ENCODE measurements at places on chromosomes 2 and 18. TPM values are rescaled to one million over a fixed set of nuclear protein-coding genes. Genes with fewer than 3 reads are reported as not detected.

The DYNC1I2 gene
- 32.4 TPM for total RNA-seq

GRCh38 chr2:157246765-157247407, 10.6 kb upstream of the GALNT5 start:
- DNase-seq, result peak; percentile 47

DNA sequence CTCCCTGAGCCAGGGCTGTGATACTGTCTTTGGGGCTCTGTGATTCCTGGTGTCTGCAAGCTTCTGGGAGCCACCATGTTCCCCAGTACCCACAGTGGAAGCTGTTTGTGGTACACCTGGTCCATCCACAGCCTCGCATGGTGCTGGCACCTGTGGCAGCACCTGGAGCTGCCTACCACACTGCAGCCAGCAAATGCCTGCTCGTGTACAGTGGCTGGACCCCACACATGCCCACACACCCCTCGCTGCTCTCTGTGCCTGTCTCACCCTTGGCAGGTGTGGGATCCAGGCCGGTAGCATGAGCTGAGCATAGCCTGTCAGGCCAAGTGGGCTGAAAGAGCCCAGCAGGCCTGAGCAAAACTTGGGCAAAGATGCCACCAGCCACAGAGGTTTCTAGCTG, 41.8 kb upstream of the CSRNP3 start:
- no peak for DNase-seq

DNA sequence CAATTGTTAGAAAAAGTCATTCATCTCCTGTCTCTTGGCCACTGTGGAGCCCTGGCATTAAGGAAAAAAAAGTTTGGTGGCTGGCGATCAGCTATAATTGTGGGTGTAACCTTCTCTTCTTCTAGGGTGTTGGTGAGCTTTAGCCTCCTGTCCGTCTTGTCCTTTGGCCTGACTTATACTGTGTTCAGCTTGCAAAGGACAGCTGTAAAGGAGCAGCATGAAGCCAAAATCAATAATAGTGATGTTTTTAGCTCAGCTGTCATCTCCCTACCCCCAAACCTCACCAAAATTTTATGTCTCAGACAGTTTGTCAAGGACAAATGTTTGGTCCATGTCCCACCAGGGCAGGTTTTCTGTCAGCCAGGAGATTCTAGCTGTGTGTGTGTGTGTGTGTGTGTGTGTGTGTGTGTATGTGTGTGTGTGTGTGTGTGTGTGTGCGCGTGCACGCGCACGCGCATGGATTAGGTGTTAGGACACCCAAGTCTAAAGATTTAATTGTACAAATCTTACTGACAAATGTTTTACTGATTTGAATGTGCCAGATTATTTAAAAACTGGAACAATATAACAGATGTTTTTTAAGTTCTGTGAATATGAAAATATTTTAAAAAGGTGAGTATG, 109.2 kb downstream of the PTPRM start:
- DNase-seq, result no peak

DNA sequence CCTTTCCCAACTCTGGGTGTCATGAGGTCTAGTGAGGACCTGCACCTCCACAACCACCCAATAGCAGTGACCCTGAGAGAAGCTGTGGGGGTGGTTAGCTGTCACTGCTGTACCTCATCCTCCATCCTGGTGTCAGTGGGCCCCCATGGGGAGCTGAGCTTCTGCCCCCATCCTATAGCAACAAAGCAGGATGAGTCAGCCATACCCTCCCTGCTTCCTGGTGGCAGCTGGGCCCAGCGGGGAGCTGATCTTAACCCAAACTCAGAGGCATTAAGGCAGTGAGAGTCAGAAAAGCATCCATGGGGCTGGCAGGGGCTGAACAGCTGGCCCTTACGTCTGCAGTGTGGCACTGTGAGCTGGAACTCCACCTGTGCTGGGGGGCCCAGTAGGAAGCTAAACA, 247.8 kb upstream of the HDAC4 start:
- no peak for DNase-seq

DNA sequence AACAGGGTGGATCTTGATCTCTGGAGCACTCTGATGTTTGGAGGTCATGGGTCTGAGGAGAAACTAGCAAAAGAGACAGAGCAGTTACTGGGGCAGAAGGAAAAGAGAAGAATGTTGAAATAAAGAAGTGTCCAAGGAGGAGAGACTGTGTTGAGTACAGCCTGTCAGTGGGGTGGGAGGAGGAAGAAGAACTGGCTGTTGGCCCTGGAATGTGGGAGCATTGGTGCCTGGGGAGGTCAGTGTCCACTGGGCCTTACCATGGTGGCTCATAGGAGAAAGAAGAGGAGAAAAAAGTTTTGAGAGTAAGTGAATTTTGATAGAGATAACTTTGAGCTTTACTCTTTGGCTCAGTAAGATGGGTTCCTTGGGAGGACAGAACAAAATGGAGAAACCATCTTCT, 499.0 kb downstream of the TXNL1 start:
- no peak for DNase-seq

The CHPF gene
- total RNA-seq, result 70.1 TPM

The AMER3 gene
- not detected for total RNA-seq

- DNase-seq, result peak; percentile 62
Measured at GRCh38 chr2:8633735-8634313, 48.0 kb upstream of the ID2 start.

The LCT gene
- not detected for total RNA-seq

GRCh38 chr18:12791610-12792009, 88.8 kb downstream of the PSMG2 start:
- no peak for DNase-seq

- DNase-seq, result no peak
Measured at GRCh38 chr2:63652652-63652985, 63.9 kb downstream of the MDH1 start.

The CXCR2 gene
- not detected for total RNA-seq

- DNase-seq, result no peak
Measured at GRCh38 chr2:178088774-178089270, 16.2 kb upstream of the PDE11A start.

The ATOH8 gene
- total RNA-seq, result 2.3 TPM

The SAP130 gene
- 10.5 TPM for total RNA-seq

DNA sequence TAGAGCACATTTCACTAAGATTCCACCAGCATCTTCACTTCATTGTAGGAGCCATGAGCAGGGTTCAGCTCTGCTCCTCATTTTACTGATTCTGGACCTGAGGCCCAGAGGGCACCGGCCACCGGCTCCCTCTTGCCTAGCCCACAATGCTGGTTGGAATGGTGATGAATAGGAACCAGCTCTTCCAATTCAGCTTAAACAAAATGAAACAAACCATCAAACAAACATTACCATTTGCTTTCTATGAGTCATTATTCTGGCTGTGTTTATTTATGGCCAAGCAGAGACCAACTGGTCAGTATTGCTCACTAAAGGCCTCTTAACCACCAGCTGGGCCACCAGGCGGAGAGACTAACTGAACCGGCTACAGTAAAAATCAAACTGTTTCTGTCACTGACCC, 176.7 kb downstream of the MTX2 start:
- no peak for DNase-seq

DNA sequence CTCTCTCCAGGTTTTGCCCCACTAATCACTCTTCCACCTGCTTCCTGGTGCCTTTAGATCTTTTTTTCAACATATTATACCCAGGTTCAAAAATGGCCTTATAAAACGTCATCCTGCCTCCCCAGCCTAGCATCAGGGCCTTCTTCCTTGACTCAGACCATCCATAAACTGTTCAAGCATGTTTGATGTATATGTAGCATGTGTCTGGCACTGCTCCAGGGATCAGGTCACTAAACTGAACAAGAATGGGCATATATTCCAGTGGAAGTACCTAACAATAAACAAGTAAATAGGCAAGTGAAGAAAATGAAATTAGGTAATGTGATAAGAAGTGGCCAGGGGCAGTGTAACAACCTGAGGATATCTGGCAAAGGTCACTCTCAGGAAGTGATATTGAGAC, 141.2 kb downstream of the TRIB2 start:
- DNase-seq, result no peak

The C18orf54 gene
- total RNA-seq, result 1.0 TPM

DNA sequence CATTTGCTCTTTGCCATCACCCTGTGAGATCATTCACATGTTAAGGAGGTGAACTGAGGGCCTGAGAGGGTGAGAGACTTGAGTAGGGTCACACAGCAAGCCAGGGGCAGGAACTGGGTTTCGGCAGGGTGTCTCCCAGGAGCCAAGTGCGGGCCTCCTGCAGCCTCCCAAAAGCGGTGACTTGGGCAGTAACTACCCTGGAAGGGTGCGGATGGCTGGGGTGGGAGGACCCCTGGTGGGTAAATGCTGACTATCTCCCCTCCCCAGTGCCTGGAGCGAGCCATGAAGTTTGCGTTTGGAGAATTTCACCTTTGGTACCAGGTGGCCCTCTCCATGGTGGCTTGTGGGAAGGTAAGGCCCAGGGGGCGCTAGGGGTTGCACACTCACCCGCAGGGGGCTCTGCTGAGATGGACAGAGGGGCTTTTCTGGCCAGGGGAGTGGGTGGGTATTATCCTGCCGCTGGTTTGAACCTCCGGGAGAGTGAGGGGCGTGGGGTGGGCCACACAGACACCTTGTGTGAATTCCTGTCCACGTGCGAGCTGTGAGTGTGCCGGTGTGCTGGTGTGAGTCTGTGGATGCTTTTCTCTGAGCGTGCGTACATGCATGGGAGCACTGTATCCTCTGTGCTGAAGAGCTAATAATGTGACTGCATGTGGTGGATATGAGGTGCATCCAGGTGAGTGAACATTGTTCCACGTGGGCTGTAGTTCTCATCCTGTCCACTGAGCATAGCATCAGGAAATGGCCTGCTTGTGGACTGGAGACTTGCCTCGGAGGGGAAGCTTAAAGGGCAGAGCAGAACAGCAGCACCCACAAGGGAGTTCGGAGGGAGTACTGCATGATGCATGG, 91.0 kb upstream of the MCFD2 start:
- peak; percentile 10 for DNase-seq

The UNC80 gene
- total RNA-seq, result not detected

DNA sequence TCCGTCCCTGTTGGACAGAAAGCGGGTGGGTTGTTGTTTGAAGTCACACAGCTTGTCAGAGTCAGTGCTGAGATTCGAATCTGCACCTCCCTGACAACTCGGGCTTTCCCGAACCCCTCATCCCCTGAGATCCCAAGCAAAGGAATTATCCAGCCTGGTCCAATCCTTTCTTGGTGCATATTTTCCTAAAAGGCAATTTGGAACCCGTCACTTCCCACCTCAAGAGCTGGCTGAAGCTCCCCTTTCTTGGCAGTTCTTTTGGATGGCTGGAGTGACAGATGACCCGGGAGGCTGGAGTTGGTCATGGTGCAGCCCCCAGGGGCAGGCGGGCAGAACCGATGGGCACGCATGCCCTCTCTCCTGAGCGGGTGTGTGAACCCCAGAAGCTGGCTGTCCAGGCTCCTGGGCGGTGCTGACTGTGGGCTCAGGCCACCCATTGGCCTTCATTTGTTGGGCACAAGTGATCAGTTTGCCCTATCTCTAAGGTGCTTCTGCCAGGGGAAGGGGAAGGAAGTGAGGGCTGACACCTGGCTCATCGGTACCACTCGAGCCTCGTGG, 97.8 kb downstream of the ASB1 start:
- DNase-seq, result no peak

- DNase-seq, result no peak
Measured at GRCh38 chr18:60406721-60407120, 34.1 kb upstream of the MC4R start.

GRCh38 chr2:55118643-55119083, 68.4 kb upstream of the RTN4 start:
- no peak for DNase-seq

The ABI2 gene
- total RNA-seq, result 23.1 TPM

- DNase-seq, result peak; percentile 28
Measured at GRCh38 chr2:31812051-31812798, 198.6 kb downstream of the MEMO1 start.

DNA sequence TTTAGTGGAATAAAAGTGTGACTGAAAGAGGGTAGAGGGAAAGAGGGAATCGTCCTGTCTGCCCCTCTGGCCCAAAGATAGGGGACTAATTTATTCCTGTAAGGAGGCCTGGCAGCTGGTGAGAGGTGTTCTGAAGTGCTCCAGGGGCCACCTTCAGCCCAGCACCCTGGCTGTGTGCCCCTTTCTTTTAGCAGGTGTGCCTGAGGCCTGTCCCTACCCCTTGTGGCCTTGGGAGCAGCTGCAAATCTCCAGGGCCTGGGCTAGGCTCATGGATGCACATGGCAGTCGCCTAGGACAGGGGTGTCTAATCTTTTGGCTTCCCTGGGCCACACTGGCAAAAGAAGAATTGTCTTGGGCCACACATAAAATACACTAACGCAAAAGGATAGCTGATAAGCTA, 37.3 kb downstream of the FHOD3 start:
- no peak for DNase-seq

The DAW1 gene
- not detected for total RNA-seq

- DNase-seq, result no peak
Measured at GRCh38 chr2:79750321-79750720, 237.5 kb downstream of the CTNNA2 start.

GRCh38 chr2:24576146-24576545, 85.1 kb downstream of the NCOA1 start:
- no peak for DNase-seq

DNA sequence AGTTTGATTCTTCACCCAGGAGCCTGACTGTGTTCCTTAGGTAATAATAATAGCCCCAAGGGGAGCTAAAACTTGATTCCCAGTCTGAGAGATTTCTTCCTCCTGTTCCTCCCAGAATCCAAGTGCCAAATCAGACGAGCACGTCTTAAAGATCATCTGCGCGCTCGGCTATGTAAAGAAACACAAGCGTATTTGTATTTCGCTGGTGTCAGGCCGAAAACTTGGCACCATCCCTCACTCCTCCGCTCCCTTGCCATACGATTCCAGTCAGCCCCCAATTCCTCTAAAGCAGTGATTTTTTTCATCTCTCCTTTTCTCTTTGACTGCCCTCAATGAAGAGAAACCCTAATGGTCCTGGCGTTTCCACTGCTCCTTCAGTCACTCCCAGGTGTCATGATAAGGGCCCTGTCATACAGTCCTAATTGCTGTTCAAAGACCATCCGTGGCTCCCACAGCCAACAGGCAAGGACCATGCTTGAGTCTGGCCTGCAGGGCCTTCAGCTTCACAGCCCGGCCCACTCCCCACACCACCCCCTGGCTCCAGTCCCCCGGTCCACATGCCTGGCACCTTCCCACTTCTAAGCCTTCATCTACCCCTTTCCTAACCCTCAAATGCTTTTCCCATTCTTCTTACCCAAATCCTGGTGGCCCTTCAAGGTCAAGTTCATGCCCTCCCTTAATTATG, 130.8 kb upstream of the ID2 start:
- no peak for DNase-seq

DNA sequence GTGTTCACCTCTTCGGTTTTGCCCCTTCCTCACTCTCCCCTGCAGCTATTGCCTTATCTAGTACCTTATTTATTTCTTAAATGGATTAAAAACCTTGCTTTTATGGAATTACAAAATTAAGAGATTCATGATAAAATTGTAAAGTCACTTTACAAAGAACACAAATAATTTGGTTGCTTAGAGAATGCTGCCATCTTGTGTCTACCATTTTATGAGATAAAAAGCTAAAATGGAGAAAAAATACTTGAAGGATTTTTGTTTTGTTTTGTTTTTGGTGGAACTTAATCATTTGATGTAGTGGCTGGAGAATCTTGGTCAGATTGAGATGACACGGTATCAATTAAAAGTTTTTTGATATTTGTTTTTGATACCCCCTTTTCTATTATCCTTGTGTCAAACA, 69.6 kb downstream of the R3HDM1 start:
- DNase-seq, result no peak

Measured in HT-29 (cell line).